ENCODE measurements at places on chromosomes 4 and X.

- no peak for DNase-seq
Observed at GRCh38 chrX:44747317-44747716, 96.5 kb upstream of the DUSP21 start.

DNA sequence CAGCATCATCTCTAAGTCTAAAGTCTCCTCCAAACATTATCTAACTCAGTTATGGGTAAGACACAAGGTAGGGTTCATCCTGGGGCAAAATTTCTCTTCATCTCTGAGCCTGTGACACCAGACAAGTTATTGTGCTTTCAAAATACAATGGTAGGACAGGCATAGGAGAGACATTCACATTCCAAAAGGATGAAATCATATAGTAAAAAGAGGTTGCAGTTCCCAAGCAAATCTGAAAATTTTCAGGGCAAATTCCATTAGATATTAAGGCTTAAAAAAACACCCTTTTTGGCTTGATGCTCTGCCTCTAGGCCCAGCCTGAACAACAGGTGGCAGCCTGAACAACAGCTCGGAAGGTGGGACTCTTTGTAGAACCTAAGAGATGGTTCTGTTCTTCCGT, 448.3 kb upstream of the SLIT2 start:
- DNase-seq, result no peak

DNA sequence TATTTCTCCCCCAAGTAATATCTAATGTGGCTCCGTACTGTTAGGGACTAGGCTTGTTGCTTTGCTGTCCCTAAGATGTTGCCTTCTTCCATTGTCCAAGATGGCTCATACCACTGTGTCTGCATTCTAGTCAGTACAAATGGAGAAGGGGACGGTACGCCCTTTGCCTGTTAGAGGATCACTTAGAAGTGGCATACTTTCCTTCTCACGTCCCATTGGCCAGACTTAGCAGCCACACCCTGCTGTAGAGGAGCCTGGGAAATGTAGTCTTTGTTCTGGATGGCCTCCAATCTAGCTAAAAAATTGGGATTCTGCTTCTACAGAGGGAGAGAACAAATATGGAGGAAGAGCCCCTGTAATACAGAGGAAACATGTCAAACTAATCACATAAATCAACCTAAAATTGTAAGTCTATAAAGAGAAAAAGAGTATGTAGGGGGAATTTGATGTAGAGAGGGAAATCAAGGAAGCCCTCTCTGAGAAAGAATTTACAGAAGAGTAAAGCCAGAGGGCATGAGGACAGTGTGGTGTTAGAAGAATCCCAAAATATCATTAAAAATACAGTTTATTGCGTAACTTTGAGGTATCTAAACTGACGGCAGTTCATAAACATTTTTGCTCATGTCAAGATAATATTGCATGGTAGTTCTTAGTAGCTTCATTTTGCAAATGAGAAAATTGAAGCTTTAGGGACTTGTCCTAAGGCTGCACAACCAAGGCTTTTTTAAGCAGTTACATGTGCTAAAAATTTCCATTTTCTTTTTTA, 15.1 kb downstream of the PRIMPOL start:
- no peak for DNase-seq

DNA sequence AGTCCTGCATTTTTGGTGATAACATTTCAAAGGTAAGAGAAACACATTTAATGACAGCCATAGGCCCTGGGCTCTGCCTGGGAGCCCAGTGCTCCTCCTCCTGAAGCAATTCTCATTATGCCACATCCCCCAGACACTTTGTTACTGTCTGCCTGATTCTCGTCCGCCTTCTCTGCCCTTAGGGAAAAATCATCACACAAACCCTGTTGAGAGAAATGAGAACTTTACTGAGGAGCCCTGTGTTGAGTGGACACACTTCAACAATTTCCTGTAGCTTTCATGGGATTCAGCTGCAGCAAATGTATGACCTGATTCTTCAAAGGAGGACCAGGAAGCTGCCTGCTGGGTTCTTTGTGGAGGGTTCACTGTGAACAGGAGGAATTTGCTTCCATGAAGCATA, 566.5 kb upstream of the FRG1 start:
- no peak for DNase-seq

- no peak for DNase-seq
Observed at GRCh38 chr4:13920111-13920875, 292.8 kb upstream of the BOD1L1 start.

- no peak for DNase-seq
Observed at GRCh38 chrX:50614460-50614859, 143.8 kb upstream of the DGKK start.

DNA sequence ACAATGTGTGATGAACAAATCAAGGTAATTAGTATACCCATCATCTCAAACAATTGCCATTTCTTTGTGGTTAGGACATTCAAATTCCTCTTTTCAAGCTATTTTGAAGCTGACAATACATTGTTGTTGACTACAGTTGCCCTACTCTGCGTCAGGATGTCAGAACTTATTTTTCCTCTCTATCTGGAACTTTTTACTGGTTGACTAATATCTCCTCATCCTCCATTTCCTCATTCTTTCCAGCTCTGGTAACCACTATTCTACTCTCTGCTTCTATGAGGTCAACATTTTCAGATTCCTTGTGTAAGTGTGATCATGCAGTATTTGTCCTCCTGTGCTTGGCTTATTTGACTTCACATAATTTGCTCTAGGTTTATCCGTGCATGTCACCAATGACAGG, 240.5 kb upstream of the HS3ST1 start:
- no peak for DNase-seq

All from T follicular helper cell (primary cell).